ENCODE measurements at places on chromosomes 13 and 19.

DNA sequence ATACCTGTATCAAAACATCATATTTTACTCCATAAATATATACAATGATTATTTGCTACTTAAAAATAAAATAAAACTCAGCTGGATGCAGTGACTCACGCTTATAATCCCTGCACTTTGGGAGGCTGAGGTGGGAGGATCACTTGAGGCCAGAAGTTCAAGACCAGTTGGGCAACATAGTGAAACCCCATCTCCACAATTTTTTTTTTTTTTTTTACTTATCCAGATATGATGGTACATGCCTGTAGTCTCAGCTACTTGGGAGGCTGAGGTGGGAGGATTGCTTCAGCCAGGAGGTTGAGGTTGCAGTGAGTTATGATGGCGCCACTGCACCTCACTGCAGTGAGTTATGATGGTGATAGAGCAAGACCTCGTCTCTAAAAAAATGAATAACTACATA, 22.4 kb downstream of the POU2F2 start:
- peaks cover 20% of the 10 kb centered on the region for H3K4me1 ChIP-seq
- no peaks in the 10 kb centered on the region for H3K36me3 ChIP-seq
- H3K4me3 ChIP-seq: no peak overlapping the region
- H3K27ac ChIP-seq: no peak overlapping the region
- no peaks in the 10 kb centered on the region for H3K27me3 ChIP-seq

GRCh38 chr13:94798738-94799137, 86.4 kb upstream of the SOX21 start:
- H3K4me1 ChIP-seq: no peaks in the 10 kb centered on the region
- DNase-seq: no peak
- H3K27ac ChIP-seq: no peak overlapping the region
- H3K27me3 ChIP-seq: no peaks in the 10 kb centered on the region
- no peak overlapping the region for H3K4me3 ChIP-seq
- no peaks in the 10 kb centered on the region for H3K36me3 ChIP-seq

- peaks cover 10% of the 10 kb centered on the region for H3K4me1 ChIP-seq
- no peaks in the 10 kb centered on the region for H3K27me3 ChIP-seq
- H3K27ac ChIP-seq: no peak overlapping the region
- H3K4me3 ChIP-seq: no peak overlapping the region
- no peak for DNase-seq
- H3K36me3 ChIP-seq: no peaks in the 10 kb centered on the region
Observed at GRCh38 chr13:99078017-99078771, 100.3 kb upstream of the DOCK9 start.

DNA sequence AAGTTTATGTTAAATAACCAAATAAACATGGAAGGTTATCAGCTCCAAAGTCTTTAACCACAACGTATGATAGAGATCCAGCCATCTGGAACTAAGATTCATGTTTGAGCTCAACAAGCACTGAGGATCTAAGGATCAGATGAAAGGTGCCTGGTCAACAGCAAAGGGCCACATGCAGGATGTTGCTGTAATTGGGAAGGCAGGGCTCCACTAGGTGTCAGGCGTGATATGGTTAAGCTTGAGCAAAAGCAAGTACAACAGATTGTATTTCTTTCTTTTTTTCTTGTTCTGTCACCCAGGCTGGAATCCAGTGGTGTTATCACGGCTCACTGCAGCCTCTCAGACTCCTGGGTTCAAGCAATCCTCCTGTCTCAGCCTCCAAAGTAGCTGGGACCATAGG, 12.0 kb downstream of the EBPL start:
- no peaks in the 10 kb centered on the region for H3K36me3 ChIP-seq
- no peak overlapping the region for H3K27ac ChIP-seq
- no peaks in the 10 kb centered on the region for H3K27me3 ChIP-seq
- no peak overlapping the region for H3K4me3 ChIP-seq
- DNase-seq: peak; percentile 26

- DNase-seq: no peak
- H3K27me3 ChIP-seq: no peaks in the 10 kb centered on the region
- no peaks in the 10 kb centered on the region for H3K36me3 ChIP-seq
- H3K4me3 ChIP-seq: no peak overlapping the region
Observed at GRCh38 chr13:51327961-51328360, 11.5 kb upstream of the SERPINE3 start.

- H3K27me3 ChIP-seq: no peaks in the 10 kb centered on the region
- no peaks in the 10 kb centered on the region for H3K36me3 ChIP-seq
- no peak overlapping the region for H3K27ac ChIP-seq
- H3K4me3 ChIP-seq: no peak overlapping the region
- peaks cover 15% of the 10 kb centered on the region for H3K4me1 ChIP-seq
Observed at GRCh38 chr13:44470638-44471562, 97.3 kb downstream of the SERP2 start.

- no peaks in the 10 kb centered on the region for H3K27me3 ChIP-seq
- DNase-seq: peak; percentile 21
- no peak overlapping the region for H3K27ac ChIP-seq
- H3K4me1 ChIP-seq: peaks cover 11% of the 10 kb centered on the region
Observed at GRCh38 chr19:46080561-46080960, 39.8 kb upstream of the IGFL4 start.

- H3K27me3 ChIP-seq: no peaks in the 10 kb centered on the region
- no peak overlapping the region for H3K4me3 ChIP-seq
- H3K27ac ChIP-seq: no peak overlapping the region
Observed at GRCh38 chr13:37473035-37473434, 125.5 kb downstream of the POSTN start.

GRCh38 chr19:13044231-13044836, 49.1 kb downstream of the NFIX start:
- peak overlapping the region; percentile 16 for H3K27ac ChIP-seq
- H3K36me3 ChIP-seq: no peaks in the 10 kb centered on the region
- no peak for DNase-seq
- H3K4me1 ChIP-seq: peaks cover 38% of the 10 kb centered on the region
- H3K27me3 ChIP-seq: no peaks in the 10 kb centered on the region

- no peak overlapping the region for H3K27ac ChIP-seq
- no peak overlapping the region for H3K4me3 ChIP-seq
- H3K27me3 ChIP-seq: no peaks in the 10 kb centered on the region
Observed at GRCh38 chr13:94535231-94535630, 55.7 kb upstream of the DCT start.

- H3K4me3 ChIP-seq: no peak overlapping the region
- no peak for DNase-seq
- no peaks in the 10 kb centered on the region for H3K27me3 ChIP-seq
- no peaks in the 10 kb centered on the region for H3K4me1 ChIP-seq
- no peak overlapping the region for H3K27ac ChIP-seq
- no peaks in the 10 kb centered on the region for H3K36me3 ChIP-seq
Observed at GRCh38 chr13:77728265-77729125, 31.0 kb downstream of the SLAIN1 start.

GRCh38 chr19:34096020-34096915, 76.0 kb upstream of the LSM14A start:
- no peaks in the 10 kb centered on the region for H3K36me3 ChIP-seq
- no peak overlapping the region for H3K4me3 ChIP-seq
- no peak overlapping the region for H3K27ac ChIP-seq
- H3K27me3 ChIP-seq: peaks cover 4% of the 10 kb centered on the region
- no peak for DNase-seq

DNA sequence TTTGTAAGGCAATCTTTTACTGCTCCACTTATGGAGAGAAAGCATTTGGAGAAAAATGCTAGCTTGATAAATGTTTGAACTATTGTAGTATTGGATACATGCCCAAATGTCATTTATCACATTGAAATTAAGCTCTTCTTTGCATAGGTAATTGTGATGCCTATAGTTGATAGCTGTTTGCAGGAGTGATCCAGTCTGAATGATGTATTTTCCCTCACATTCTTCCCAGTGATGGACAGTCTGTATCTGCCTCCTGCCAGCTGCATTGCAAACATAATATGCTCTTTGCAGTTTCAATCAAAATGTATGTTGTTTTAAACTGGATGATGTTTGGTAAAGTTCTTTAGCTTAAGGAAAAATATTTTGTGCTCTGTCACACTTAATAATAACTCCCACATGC, 89.8 kb downstream of the EDNRB start:
- DNase-seq: no peak

DNA sequence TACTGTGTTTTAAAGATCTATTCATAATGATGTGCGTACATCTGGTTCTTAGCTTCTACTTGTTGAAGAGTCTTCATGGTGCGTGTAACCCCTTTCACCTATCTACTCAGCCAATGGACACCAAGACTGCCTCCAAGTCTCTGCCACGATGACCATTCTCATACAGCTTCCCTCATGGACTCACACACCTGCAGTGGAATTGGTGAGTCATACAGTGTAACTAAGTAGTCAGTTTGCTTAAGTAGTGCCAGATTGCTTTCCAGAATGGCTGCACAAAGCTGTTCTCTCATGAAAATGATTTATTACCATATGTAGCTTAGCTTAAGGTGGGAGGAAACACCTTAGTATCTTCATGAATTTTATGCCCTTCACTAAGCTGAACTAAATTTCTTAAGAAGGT, 112.3 kb downstream of the AKAP11 start:
- no peaks in the 10 kb centered on the region for H3K36me3 ChIP-seq
- H3K4me3 ChIP-seq: no peak overlapping the region
- H3K27ac ChIP-seq: no peak overlapping the region
- DNase-seq: no peak
- no peaks in the 10 kb centered on the region for H3K4me1 ChIP-seq

DNA sequence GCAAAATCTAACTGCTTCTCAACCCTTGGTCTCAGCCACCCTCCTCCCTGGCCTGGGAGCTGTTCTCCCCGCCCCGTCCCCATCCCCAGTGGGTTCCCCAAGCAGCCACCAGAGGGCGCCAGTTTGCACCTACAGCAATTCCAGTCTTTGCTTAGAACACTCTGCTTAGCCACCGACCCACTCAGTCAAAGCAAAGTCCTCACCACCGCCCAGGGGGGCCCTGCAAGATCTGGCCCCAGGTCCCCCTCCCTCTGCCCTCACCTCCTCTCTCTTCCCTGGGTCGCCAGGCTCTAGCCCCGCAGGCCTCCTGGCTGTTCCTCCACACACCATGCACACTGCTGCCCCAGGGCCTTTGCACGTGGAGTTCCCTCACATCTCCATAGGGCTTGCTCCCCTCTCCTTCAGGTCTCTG, 12.4 kb downstream of the TMEM143 start:
- H3K27me3 ChIP-seq: no peaks in the 10 kb centered on the region
- no peak overlapping the region for H3K27ac ChIP-seq
- DNase-seq: peak; percentile 71
- H3K4me1 ChIP-seq: no peaks in the 10 kb centered on the region
- no peak overlapping the region for H3K4me3 ChIP-seq
- no peaks in the 10 kb centered on the region for H3K36me3 ChIP-seq

GRCh38 chr19:44530777-44531176, 1.3 kb upstream of the CEACAM20 start:
- no peak for DNase-seq
- H3K4me3 ChIP-seq: no peak overlapping the region
- no peaks in the 10 kb centered on the region for H3K27me3 ChIP-seq
- no peaks in the 10 kb centered on the region for H3K36me3 ChIP-seq

GRCh38 chr19:41161903-41162302, 31.1 kb upstream of the CYP2S1 start:
- no peak overlapping the region for H3K4me3 ChIP-seq
- H3K27ac ChIP-seq: no peak overlapping the region
- no peaks in the 10 kb centered on the region for H3K36me3 ChIP-seq
- H3K4me1 ChIP-seq: peaks cover 5% of the 10 kb centered on the region

DNA sequence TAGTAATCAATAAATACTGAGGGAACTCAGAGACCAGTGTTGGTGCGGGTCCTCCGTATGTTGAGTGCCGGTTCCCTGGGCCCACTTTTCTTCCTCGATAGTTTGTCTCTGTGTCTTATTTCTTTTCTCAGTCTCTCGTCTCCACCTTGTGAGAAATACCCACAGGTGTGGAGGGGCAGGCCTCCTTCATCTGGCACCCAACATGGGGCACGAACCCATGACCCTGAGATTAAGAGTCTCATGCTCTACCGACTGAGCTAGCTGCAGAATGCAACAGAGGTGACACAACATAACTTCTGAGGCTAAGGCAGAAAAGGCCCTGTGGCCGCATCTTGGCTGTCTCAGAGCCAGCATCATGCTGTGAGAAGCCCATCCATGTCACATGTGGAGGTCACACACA, 5.3 kb upstream of the ZNF613 start:
- H3K4me3 ChIP-seq: no peak overlapping the region
- no peaks in the 10 kb centered on the region for H3K27me3 ChIP-seq
- no peak overlapping the region for H3K27ac ChIP-seq

DNA sequence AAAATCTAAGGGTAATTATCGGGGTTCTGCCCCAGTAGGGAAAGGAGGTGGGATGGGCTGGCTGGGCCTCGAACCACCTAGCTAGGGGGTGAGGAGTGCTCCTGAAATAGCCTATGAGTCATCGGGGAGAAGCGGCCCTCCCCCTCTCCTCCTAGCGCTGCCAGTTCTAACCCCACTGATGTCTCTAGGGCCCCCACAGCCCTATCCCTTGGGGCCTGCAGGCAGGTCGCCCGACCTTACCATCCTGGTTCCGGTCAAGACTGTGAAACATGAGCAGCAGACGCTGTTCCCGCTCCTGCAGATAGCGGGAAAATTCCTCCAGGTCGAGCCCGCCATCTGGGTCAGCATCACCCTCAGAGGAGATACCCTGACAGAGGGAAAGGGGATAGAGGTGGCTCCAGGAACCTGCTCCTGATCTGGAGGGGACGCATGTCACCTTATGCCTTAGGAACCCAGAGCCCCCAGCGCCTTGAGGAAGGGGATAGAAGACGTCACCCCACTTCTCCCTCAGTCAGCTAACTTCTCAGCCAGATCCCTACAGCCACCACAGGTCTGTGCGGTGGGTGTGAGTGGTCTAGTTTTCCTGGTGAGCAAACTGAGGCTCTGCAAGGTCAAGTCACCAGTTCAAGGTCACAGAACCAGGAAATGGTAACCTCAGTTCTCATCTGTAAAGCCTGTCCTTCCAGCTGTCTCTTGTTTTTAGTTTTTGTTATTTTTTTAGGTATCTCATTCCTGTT, 1.5 kb downstream of the SLC25A23 start:
- H3K4me1 ChIP-seq: peaks cover 12% of the 10 kb centered on the region
- no peak overlapping the region for H3K4me3 ChIP-seq
- no peaks in the 10 kb centered on the region for H3K36me3 ChIP-seq
- no peak for DNase-seq

DNA sequence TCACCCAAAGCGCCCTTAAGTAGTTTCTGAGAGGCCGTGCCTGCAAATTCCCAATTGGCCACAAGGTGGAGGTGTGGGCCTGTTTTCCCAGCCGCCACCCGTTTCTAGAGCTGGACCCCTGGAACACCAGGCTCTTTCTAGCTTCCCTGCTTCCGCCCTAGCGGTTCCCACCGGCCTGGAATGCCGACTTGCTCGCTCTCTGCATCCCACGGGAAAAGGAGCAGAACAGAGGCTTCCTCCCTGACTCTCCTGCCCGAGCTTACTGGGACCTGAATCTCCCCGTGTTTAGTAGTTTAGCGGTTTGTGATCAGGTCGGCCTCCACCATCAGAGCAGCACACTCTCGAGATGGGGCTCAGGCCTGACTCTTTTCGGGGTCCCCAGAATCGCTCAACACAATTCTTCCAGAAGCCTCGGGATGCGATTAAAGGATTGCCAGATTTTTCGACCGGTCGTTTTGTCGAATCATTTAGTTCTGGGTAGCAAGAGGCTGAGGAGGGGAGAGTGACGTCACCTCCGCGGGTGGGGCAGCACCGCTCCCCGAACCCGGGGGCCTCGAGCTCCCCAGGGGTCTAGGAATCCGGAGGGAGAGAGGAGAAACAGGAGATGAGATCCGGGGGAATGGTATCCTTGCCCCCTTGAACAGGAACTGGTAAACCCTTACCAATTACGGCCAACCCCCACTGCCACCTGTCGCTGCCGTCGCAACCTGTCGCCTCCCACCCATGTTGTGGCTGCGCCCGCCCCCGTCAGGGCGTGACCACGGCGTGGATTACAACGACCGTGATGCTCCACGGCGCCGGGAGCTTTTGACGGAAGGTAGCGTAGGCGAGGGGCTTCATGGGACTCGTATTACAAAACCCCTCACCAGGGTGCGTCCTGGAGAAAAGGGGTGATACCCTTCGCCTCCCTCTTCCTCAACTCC, 8.0 kb downstream of the NAPSA start:
- H3K4me1 ChIP-seq: peaks cover 17% of the 10 kb centered on the region
- H3K27me3 ChIP-seq: no peaks in the 10 kb centered on the region
- H3K4me3 ChIP-seq: peak overlapping the region; percentile 18

Measured in body of pancreas (tissue), 4 donors.